ENCODE measurements at places on chromosomes 2 and 18. TPM values are rescaled to one million over a fixed set of nuclear protein-coding genes. Genes with fewer than 3 reads are reported as not detected.

The TTN gene
- 0.07 TPM for polyA plus RNA-seq

The SLC4A1AP gene
- 15.5 TPM for polyA plus RNA-seq

The MEP1B gene
- polyA plus RNA-seq: not detected

The AKAIN1 gene
- not detected for polyA plus RNA-seq

The RGPD4 gene
- polyA plus RNA-seq: not detected

The TYMS gene
- 46.6 TPM for polyA plus RNA-seq

The MAPK4 gene
- polyA plus RNA-seq: not detected

The LOXHD1 gene
- not detected for polyA plus RNA-seq

The SLC14A1 gene
- 80.5 TPM for polyA plus RNA-seq
